ENCODE measurements at places on chromosomes 1 and 21.

GRCh38 chr1:172719066-172719627 lies 60.2 kb downstream of the FASLG start:
- no peak for DNase-seq

GRCh38 chr1:26794391-26794790 lies 6.6 kb downstream of the PIGV start:
- DNase-seq = no peak

DNA sequence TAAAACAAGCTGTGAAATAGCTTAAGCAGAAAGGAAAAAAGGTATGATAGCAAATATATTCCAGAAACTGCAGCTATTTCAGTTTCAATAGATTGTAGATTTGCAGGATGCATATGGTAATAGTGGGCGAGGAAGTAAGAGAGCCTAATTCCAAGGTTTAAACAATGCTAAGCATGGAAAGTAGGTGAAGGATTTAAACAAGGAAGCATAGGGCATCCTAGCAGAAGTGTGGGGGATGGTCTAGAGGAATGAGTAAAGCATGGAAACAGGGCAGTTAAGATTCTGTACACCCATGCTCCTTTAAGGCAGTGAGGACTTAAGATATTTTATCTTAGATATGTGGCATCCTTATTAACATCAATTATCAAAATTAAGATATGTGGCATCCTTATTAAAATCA lies 2.6 kb downstream of the IVNS1ABP start:
- no peak for DNase-seq

DNA sequence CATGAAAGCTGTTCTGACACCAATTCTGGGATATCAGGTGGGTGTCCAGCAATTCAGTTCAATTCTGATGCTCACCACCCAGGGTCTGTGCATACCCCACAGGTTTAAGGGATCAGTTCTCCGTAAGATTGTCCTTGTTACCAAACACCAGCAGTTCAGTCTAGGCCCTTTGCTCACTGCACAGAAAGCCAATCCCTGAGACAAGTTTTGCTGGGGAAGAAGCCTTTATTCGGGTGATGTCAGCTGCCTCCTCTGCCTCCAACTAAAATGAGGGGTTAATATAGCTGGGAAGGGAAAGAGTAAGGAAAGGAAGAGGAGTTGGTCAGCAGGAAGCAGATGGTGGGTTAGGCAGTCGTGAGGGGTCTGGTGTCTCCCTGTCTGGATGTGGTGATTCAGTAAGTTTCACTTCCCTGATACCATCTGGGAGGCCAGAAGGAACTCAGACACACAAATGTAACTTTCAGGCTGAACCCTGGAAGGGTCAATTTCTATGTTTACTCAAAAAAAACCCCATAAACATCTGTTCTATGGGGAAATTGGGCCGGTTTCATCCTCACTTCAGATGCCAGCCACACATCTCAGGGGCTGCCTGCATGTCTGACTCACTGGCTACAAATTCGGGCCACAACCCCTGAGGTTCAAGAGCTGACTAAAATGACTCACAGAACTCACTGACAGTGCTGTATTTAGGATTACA lies 83.3 kb upstream of the PGBD5 start:
- peak; percentile 99 for DNase-seq

DNA sequence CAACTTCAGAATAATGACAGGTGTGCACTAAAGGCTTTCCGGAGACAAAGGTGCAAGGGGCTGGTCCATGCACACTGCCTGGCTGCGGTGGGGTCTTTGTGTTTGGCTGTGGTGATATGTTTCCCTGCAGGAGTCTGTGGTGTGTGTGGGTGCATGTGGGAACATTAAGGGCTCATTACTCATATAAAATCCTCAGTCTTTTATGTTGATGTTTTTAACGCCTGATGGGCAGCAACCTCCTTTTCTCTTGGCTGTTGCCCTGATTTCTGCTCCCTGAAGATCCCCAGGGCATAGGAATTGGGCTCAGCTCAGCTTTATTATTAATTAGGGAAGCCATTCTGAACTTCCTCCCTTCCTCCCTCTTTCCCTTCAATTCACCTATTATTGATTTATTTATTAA lies 67.6 kb upstream of the SPAG17 start:
- DNase-seq = no peak

- DNase-seq = no peak
Observed at GRCh38 chr21:32411350-32412161, 950 bp upstream of the EVA1C start.

Measured in MV-4-11 (cell line).